ENCODE measurements at places on chromosomes 7 and 10. TPM values are rescaled to one million over a fixed set of nuclear protein-coding genes. Genes with fewer than 3 reads are reported as not detected.

Gene ARHGAP19
- total RNA-seq: 1.7 TPM

Gene GNG11
- 4.6 TPM for total RNA-seq

DNA sequence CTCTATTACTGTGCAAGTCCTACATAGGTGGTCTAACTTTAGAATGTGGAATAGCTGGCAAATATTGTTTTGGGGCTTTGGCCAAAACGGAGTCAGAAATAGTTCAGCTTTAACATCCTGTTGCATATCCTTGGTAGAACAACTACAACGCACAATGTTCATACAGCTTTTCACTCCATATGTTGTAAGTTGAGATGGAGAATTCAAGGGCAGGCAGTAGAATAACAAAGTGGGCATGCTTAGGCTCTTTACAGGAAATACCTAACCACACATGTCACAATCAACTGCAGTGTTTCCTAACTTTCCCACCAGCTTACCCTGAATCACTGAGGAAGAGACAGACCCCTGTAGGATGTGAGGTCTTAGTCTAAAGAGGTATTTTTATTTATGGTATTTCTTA lies 122.3 kb downstream of the PPP1R3A start:
- no peak overlapping the region for H3K27ac ChIP-seq
- H3K27me3 ChIP-seq: no peaks in the 10 kb centered on the region

DNA sequence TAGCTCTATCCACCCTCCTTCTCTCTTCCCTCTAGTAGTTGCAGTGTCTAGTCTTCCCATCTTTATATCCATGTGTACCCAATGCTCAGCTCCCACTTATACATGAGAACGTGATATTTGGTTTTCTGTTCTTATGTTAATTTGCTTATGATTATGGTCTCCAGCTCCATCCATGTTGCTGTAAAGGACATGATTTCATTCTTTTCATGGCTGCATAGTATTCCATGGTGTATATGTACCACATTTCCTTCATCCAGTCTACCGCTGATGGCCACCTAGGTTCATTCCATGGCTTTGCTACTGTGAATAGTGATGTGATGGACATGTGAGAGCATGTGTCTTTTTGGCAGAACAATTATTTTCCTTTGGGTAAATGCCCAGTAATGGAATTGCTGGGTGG lies 6.5 kb downstream of the PRSS2 start:
- no peaks in the 10 kb centered on the region for H3K4me1 ChIP-seq
- no peak overlapping the region for H3K4me3 ChIP-seq
- no peaks in the 10 kb centered on the region for H3K27me3 ChIP-seq
- H3K27ac ChIP-seq: no peak overlapping the region
- no peak for DNase-seq

Gene ACTL6B
- total RNA-seq: not detected

DNA sequence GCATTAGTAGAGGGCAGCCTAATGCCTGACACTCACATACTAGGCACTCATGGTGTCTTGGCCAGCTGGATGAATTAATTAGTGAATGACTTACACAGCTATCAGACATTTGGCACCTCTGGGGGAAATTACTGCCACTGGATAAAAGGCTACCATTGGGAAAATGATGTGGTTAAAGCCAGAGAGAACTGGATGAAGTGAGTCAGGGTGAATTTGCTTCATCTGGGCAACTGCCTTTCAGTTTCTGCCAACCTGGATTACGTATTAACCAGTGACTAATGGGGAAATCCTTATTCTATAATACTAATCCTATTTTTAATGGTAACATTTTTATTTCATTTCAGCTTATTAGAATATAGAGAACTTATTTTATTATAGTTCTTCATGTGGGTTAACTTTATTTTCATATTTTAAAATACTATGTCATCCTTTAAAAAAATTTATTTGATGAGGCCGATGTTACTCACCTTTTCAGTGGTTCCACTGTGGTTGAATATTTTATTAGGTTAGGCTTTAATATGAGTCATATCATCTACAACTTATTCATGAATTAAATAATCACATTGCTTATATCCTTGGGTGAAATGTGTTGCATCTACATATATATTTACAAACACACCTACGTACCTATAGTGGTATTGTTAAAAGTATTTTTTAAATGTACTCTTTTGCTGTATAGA lies 85.6 kb upstream of the CAPZA2 start:
- peaks cover 32% of the 10 kb centered on the region for H3K36me3 ChIP-seq

- DNase-seq: no peak
- H3K4me1 ChIP-seq: peaks cover 5% of the 10 kb centered on the region
These were observed 28.0 kb upstream of the PPIF start for GRCh38 chr10:79319115-79319771.

GRCh38 chr10:70330671-70331070 lies 46.9 kb upstream of the NPFFR1 start:
- no peaks in the 10 kb centered on the region for H3K36me3 ChIP-seq
- no peaks in the 10 kb centered on the region for H3K27me3 ChIP-seq
- no peak overlapping the region for H3K4me3 ChIP-seq
- DNase-seq: no peak
- H3K4me1 ChIP-seq: peaks cover 52% of the 10 kb centered on the region
- H3K27ac ChIP-seq: peak overlapping the region; percentile 81

DNA sequence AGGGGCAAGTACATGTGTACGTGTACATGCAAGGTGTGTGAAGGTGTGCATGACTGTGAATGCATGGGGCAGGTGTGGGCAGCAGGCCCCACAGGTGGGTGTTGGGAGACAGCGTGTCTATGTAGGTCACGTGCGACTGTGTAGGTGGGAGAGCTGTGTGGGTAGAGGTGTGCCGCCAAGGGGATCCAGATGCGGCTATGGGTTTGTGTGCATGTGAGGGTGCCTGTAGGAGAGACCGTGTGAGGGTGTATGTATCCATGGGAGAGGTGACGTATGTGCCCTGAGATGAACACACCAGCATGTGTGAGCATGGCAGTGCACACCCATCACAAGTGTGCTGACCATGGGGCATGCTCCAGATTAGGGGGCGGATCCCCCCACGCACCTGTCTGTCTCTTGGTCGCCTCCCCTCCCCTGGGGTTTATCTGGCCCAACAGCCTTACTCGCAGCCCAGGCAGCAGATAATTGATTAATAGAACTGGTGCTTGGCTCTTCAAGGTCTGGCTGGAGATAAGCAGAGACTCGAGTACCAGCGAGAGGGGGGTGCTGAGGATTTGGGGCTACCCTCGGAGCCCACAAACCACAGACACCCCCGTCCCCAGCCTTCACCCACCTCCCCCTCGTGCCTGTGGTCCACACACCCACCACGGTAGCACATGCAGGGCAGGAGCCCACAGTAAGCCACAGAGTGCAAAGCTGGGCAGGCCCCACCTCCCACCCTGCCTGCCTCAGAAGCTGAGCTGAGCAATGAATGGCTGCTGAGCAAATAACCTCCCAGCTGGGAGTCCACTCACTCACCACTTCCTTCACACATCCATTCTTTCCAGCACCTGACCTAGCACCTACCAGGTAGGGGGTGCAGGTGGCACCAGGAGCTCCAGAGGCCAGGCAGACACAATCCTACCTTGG lies 41.4 kb upstream of the ZMIZ1 start:
- no peak overlapping the region for H3K4me3 ChIP-seq
- peak; percentile 7 for DNase-seq
- no peaks in the 10 kb centered on the region for H3K27me3 ChIP-seq

- H3K27me3 ChIP-seq: no peaks in the 10 kb centered on the region
- H3K4me3 ChIP-seq: peak overlapping the region; percentile 44
- H3K27ac ChIP-seq: peak overlapping the region; percentile 77
These were observed 14.9 kb upstream of the CRCP start for GRCh38 chr7:66099551-66100407.

Gene SLC18A3
- total RNA-seq: not detected

DNA sequence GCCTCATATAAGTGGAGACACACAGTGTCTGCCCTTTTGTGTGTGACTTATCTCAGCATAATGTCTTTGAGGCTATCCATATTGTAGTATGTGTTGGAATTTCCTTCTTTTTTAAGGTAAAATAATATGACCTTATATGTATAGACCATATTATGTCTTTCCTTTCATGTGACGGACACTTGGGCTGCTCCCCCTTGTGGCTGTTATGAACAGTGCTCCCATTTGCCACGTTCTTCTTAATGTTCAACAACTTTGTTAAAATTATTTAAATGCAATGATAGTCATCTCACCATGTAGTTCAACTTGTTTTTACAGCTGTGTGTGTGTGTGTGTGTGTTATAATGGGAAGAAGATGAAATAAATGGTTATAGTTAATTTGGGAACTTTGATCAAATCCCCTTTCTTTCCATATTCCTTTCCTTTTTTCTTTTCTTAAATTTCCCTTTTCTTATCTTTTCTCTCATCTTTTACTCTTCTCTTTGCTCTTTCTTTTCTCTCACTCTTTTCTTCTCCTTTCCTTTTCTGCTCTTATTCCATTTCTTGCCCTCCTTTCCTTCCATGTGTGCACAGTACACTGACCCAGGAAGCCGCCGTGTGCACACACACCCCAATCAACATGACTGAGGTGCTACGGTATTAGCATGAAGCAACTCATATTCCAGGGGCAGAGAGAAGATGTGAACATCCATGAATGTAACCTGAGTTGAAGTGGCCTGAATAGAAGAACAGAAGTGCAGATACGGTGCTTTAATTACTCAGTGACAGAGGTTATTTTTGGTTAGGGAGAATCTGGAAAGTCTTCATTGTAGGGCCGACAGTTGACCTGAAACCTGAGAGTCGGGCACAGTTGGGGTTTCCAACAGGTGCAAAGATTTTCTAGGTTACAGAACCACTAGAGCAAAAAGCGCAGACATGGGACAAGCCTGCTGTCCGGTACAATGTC lies 596.6 kb downstream of the SDK1 start:
- DNase-seq: peak; percentile 73
- H3K36me3 ChIP-seq: no peaks in the 10 kb centered on the region
- H3K4me3 ChIP-seq: no peak overlapping the region
- no peaks in the 10 kb centered on the region for H3K27me3 ChIP-seq

Gene SHLD2
- total RNA-seq: 7.2 TPM

GRCh38 chr10:87658858-87659555 lies 671 bp upstream of the PAPSS2 start:
- H3K27ac ChIP-seq: peak overlapping the region; percentile 62
- no peaks in the 10 kb centered on the region for H3K36me3 ChIP-seq
- H3K4me3 ChIP-seq: peak overlapping the region; percentile 61
- DNase-seq: no peak
- peaks cover 8% of the 10 kb centered on the region for H3K27me3 ChIP-seq

Gene C10orf143
- total RNA-seq: 1.2 TPM

DNA sequence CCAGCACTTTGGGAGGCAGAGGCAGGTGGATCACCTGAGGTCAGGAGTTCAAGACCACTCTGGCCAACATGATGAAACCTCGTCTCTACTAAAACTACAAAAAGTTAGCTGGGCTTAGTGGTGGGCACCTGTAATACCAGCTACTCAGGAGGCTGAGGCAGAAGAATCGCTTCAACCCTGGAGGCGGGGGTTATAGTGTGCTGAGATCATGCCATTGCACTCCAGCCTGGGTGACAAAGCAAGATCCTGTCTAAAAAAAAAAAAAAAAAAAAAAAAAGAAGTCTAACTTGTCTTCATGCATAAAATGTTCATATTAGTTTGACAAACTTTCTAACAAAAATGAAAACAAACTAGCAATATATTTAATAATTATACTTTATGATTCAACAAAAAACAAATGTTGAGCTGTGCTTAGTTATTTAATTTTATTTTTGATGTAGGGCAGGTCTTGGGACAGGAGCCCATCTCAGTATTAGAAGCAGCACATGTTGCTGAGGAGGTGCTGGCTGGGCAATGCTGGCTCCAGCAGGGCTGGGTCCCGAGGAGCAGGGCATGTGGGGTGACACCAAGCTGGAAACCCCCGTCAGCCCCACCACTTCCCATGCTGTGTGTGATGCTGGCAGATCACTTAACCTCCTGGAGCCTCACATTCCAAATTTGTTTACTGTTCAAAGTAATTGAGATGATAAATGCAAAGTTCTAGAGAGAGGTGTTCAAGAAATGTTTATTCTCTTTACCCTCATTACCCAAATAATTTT lies 335.3 kb upstream of the KLF6 start:
- H3K36me3 ChIP-seq: no peaks in the 10 kb centered on the region
- no peaks in the 10 kb centered on the region for H3K27me3 ChIP-seq
- H3K4me1 ChIP-seq: no peaks in the 10 kb centered on the region
- DNase-seq: no peak

DNA sequence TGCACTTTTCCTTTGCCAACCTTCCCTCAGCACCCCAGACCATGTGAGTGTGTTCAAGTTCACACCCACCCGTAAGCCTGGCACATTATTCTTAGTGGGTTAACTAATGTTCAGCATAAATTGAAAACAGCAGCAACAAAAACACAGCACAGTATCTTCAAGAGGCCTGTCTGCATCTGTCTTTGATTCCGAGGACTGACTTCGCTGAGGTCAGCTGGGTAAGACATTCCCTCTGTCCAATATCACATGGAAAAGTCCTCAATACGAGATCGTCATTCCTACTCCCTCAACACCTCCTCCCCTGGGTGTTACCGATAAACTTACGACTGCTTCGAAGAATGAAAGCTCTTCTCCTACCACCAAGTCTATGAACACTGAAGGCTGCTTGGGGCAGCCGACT lies 218.8 kb downstream of the SFMBT2 start:
- H3K27me3 ChIP-seq: no peaks in the 10 kb centered on the region
- peaks cover 38% of the 10 kb centered on the region for H3K36me3 ChIP-seq
- no peak overlapping the region for H3K27ac ChIP-seq
- H3K4me1 ChIP-seq: no peaks in the 10 kb centered on the region

DNA sequence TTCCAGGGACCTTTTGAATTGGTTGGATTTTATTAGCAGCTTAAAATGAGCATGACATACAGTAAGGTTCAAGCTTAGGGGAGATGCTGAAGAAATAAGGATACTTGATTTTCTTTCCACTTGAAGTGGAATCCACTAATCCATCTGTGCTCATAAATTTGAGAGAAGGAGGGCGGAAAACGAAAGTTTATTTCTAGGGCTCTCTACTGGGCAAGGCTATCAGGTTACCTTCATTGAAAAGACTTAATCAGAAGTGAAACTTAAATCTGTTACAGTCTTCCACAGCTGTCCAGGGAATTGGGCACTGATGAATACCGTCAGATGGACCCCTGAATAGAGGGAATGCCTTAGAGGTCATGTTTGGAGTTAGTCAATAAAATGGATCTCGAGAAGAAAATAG lies 21.8 kb downstream of the AUTS2 start:
- H3K27me3 ChIP-seq: no peaks in the 10 kb centered on the region
- DNase-seq: no peak
- no peaks in the 10 kb centered on the region for H3K36me3 ChIP-seq
- H3K27ac ChIP-seq: no peak overlapping the region
- H3K4me1 ChIP-seq: no peaks in the 10 kb centered on the region

- no peak for DNase-seq
- no peaks in the 10 kb centered on the region for H3K27me3 ChIP-seq
- no peaks in the 10 kb centered on the region for H3K36me3 ChIP-seq
- no peak overlapping the region for H3K27ac ChIP-seq
- H3K4me1 ChIP-seq: no peaks in the 10 kb centered on the region
These were observed 756.4 kb downstream of the XPNPEP1 start for GRCh38 chr10:109166935-109167334.

GRCh38 chr7:139118805-139119485 lies 9.4 kb upstream of the ZC3HAV1 start:
- H3K4me3 ChIP-seq: no peak overlapping the region
- DNase-seq: no peak
- no peaks in the 10 kb centered on the region for H3K36me3 ChIP-seq
- H3K27me3 ChIP-seq: peaks cover 6% of the 10 kb centered on the region
- H3K4me1 ChIP-seq: no peaks in the 10 kb centered on the region

All from gastrocnemius medialis (tissue), 4 donors.